Esophagus squamous epithelium (tissue), 5 donors: ENCODE measurements at places on chromosomes 2 and 18.

DNA sequence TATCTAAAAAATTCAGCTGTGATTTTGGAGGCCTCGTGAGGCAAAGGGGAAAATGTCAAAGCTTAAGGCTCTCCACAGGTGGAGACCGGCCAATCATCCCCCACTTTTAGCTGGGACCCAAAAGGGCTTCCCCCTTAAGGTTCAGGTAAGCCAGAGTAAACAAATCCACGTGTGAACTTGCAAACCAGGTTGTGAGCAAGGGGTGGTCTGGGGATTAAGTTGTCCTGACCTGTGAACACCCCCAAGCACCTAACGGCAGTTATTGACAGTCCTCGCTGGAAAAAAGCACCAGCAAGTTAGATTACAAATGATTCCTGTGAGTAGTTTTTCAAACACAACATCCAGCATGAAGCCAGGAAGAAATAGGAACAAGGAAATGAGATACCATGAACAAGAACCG lies 42.9 kb downstream of the MYO7B start:
- H3K27me3 ChIP-seq = no peaks in the 10 kb centered on the region
- no peak overlapping the region for H3K4me3 ChIP-seq
- no peak for DNase-seq
- no peaks in the 10 kb centered on the region for H3K36me3 ChIP-seq

DNA sequence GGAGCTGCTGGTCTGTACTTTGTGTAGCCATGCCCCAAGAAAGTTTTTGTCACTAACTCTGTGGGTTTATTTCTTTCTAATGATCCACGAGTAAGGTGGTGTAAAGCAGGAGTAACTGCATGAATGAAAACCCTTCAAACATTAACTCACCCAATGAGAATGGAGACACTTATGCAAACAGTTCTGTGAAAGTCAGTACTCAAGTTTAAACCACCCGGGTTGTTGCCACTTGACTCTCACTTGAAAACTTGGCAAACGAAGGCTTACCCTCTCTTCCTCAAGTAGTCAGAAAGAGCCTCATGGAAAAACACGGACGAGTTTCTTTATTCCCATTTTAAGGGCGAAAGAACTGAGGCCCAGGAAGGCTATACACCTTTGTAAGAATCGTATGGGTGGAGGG lies 117.5 kb downstream of the MMADHC start:
- no peak overlapping the region for H3K4me3 ChIP-seq
- H3K36me3 ChIP-seq = no peaks in the 10 kb centered on the region
- H3K4me1 ChIP-seq = no peaks in the 10 kb centered on the region
- no peak for DNase-seq
- H3K27me3 ChIP-seq = no peaks in the 10 kb centered on the region
- no peak overlapping the region for H3K27ac ChIP-seq

GRCh38 chr18:46696268-46696667 lies 39.2 kb upstream of the LOXHD1 start:
- H3K4me3 ChIP-seq = no peak overlapping the region
- no peak overlapping the region for H3K27ac ChIP-seq
- H3K27me3 ChIP-seq = no peaks in the 10 kb centered on the region
- H3K36me3 ChIP-seq = no peaks in the 10 kb centered on the region

DNA sequence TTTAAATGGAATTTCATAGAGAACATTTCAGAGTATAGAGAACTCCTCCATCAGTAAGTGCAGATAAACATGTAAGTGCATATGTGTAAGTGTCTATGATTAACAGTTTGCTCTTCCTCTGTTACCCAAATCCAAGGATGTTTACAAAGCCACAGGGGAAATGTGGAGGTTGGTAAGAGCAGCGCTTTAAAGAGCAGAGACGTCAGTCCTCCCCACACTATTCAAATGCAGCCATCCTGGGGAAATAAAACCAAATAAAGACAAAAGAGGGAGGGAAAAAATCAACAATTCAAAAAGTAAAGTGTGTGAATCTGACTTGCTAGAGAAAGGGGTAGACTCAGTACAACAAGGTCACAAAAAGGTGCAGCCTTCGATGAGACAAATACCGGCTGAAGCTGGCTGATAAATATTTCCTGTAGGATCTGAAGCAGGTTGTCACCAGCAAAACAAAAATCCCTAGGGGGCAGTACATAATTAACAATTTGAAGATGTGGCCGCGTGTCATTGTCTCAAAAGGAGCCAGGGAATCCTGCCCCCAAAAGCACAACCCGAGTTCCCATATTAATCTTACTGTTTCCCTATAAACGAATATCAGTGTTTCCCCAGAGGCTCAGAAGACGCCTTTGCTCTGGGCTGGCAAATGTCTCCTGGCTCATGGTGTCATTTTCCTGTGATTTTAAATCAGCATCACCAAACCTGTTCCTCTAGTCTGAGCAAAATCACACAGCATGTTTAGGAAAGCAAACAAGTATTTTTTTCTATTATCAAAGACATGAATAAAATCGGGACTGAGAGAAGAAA lies 216.5 kb downstream of the CDCA7 start:
- peak overlapping the region; percentile 10 for H3K4me3 ChIP-seq
- no peak overlapping the region for H3K27ac ChIP-seq
- peaks cover 68% of the 10 kb centered on the region for H3K4me1 ChIP-seq
- no peaks in the 10 kb centered on the region for H3K27me3 ChIP-seq
- DNase-seq = no peak

GRCh38 chr2:31233231-31233630 lies 721 bp upstream of the EHD3 start:
- no peaks in the 10 kb centered on the region for H3K27me3 ChIP-seq
- peak overlapping the region; percentile 60 for H3K4me3 ChIP-seq
- H3K36me3 ChIP-seq = no peaks in the 10 kb centered on the region
- DNase-seq = no peak
